Karpas-422 (cell line): ENCODE measurements at places on chromosomes 2 and 18.

- DNase-seq = no peak
- H3K4me1 ChIP-seq = peaks cover 38% of the 10 kb centered on the region
- H3K36me3 ChIP-seq = no peaks in the 10 kb centered on the region
- H3K27ac ChIP-seq = no peak overlapping the region
Measured at GRCh38 chr18:58669731-58670378, 1.4 kb upstream of the MALT1 start.

DNA sequence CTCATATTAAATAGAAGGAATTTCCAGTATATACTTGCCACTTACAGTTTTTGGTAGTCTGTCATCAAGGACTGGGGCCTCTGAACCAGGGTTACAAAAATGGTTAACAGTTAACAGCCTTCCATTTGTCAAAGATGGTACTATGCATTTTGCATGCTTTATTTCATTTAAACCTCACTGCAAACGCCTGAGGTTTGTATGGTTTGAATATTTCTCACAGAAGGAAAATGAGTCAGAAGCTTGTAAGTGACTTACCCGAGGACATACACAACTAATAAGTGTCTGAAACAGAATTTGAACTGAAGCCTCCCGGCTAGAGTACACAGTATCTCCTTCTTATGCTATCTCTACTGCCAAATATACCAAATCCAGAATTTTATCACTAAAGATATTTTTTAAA is 1593.5 kb upstream of the ACVR2A start:
- H3K27me3 ChIP-seq = no peaks in the 10 kb centered on the region
- no peak overlapping the region for H3K27ac ChIP-seq
- no peak for DNase-seq
- no peaks in the 10 kb centered on the region for H3K36me3 ChIP-seq
- H3K4me1 ChIP-seq = no peaks in the 10 kb centered on the region

DNA sequence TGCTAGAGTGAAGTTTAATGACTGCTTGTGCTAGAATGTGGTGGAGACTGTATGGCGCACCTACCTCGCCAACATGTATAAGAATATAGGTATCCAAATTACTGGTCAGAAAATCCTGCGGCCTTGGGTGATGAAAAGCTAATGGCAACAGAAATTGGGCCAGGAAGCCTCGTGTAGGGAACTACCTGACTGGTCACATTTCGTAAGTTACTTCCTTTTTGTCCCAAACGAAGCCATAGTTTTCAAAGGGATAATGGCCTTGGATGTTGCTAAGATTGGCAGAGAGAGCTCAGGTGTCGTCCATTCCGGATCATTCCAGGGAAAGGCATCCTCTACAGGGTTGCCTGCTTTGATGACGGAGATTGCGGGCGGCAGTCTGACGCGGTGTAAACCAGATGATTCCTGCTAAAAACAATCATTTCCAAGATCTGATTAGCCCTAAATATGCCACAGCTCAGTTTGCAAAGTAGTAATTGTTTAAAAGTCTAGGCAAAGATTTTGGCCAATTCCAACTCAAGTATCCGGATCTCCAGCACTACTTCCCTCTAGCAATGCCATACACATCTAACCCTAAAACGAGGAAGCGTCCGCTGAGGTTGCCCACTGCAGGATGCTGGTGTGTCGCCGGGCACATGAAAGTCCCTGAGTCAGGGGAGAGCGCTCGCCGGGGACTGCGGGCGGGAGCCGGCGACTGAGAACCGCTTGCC is 708 bp upstream of the MALT1 start:
- H3K27me3 ChIP-seq = 0 out of 2 replicates have a peak, but pooled peaks cover 4% of the 10 kb centered on the region
- no peak overlapping the region for H3K27ac ChIP-seq
- peaks cover 33% of the 10 kb centered on the region for H3K4me1 ChIP-seq
- H3K36me3 ChIP-seq = no peaks in the 10 kb centered on the region

DNA sequence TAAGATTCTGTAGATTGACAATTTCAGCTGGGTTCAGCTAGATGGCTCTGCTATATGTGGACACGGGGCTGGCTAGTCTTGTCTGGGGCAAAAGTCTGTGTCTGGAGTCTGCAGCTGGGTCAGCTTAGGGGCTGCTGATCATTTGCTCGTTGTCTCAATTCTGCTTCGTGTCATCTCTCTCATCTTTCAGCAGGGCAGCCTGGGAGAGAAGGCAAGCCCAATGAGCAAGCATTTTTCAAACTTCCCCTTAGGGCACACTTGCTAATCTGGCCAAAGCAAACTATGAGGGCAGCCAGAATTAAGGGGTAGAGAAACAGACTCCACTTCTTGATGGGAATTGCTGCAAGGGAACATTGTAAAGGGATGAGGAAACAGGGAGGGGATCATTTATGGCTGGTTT is 462.6 kb downstream of the SLC4A3 start:
- no peaks in the 10 kb centered on the region for H3K36me3 ChIP-seq
- H3K27me3 ChIP-seq = no peaks in the 10 kb centered on the region
- no peak overlapping the region for H3K4me3 ChIP-seq
- no peak overlapping the region for H3K27ac ChIP-seq

- no peak overlapping the region for H3K4me3 ChIP-seq
- H3K36me3 ChIP-seq = no peaks in the 10 kb centered on the region
- H3K4me1 ChIP-seq = no peaks in the 10 kb centered on the region
- no peaks in the 10 kb centered on the region for H3K27me3 ChIP-seq
- no peak for DNase-seq
Measured at GRCh38 chr2:200786423-200786822, 25.3 kb upstream of the BZW1 start.

GRCh38 chr18:25873833-25874232 is 216.6 kb downstream of the SS18 start:
- H3K27me3 ChIP-seq = no peaks in the 10 kb centered on the region
- no peaks in the 10 kb centered on the region for H3K36me3 ChIP-seq
- no peak overlapping the region for H3K27ac ChIP-seq
- H3K4me1 ChIP-seq = no peaks in the 10 kb centered on the region
- no peak overlapping the region for H3K4me3 ChIP-seq

DNA sequence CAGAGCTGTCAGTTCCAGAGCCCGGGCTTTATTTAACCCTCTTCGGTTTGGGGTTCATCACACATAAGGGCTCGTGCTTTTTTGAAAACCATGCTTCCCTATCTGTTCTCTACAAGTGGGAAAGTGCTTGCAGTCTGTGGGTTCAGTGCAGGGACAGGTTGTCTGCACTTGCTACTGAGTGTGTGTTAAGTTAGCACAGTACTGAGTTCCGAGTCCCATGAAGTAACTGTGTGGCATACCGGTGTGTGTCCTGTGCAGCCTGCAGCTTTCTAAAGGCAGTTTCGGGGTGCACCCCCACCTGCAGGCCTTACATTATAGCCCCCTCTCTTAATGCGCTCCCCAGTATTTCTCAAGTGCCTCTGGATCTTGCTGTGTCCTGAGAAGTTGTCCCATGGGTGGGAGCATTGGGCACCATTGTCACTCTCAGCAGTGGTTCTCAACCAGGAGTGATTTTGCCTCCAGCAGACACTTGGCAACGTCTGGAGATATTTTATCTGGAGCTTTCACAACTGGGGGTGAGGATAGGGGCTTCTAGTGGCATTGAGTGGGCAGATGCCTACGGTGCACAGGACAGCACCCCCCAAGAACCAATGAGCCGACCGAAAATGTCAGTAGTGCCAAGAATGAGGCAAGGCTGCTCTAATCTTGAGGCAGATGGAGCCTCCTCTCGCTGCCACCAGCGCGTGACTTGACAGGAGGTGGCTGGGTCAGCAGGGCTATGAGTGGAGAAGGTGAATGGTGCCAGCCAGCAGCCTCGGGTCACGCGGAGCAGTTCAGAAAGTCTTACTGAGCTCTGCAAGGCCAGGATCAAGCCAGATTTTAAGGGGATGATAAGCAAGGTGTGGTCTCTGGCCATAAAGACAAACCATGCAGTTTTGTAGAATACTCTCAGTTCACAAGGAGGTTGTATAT is 152.2 kb downstream of the SMAD7 start:
- peaks cover 14% of the 10 kb centered on the region for H3K4me1 ChIP-seq
- no peak overlapping the region for H3K4me3 ChIP-seq
- H3K36me3 ChIP-seq = no peaks in the 10 kb centered on the region
- no peak for DNase-seq
- 0 out of 2 replicates have a peak, but pooled peaks cover 2% of the 10 kb centered on the region for H3K27me3 ChIP-seq

GRCh38 chr2:63189026-63189425 is 138.4 kb downstream of the OTX1 start:
- no peaks in the 10 kb centered on the region for H3K27me3 ChIP-seq
- DNase-seq = peak; percentile 84
- no peaks in the 10 kb centered on the region for H3K4me1 ChIP-seq
- H3K36me3 ChIP-seq = no peaks in the 10 kb centered on the region

- H3K36me3 ChIP-seq = no peaks in the 10 kb centered on the region
- no peak overlapping the region for H3K4me3 ChIP-seq
- H3K27me3 ChIP-seq = no peaks in the 10 kb centered on the region
- DNase-seq = no peak
Measured at GRCh38 chr2:221034973-221035372, 537.1 kb downstream of the EPHA4 start.

DNA sequence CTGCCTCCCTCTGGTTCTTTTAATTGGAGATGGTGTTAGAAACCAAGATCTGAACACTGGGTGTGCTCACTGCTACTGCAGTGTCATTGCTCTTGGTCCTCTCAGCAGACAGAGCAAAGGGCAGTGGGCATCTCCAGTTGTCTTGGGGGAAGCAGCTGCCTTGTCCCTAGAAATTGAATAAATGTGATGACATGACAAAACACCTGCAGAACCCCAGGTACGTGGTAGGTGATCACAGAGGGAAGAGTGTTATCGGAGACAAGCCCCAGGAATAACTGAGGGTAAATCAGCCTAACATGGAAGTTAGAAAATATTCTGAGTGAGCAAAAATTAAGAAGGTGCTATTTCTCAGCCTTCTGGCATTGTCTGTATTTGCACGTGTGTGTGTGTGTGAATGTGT is 311.9 kb upstream of the HDAC4 start:
- H3K4me3 ChIP-seq = no peak overlapping the region
- DNase-seq = no peak
- H3K4me1 ChIP-seq = no peaks in the 10 kb centered on the region
- no peaks in the 10 kb centered on the region for H3K36me3 ChIP-seq
- H3K27me3 ChIP-seq = no peaks in the 10 kb centered on the region
- H3K27ac ChIP-seq = no peak overlapping the region

DNA sequence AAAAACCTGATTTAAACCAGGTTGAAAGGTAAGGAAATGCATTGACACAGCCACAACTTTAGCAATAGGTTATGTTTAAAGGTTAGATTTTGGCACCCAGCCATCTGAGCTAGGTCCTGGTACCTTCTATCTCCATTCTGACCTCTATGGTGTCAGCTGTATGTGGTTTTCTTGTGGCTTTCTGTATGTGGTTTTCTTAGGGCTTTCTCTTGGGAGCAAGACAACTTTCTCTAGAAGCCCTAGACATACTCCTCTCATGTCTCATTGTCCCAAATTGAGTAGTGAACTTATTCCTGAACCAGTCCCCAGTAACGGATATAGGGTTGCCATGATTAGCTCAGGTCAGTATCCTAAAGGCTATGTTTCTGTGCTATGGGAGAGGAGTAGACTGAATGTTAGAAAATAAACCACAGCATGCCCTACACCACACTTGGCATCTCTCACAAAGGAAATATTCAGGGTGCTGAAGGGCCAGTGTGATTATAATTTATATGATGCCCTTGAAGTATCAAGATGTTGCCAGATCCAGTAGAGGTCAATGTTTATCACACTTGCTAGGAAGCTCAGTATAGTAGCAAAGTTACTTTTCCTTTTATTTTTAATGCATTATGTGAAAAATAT is 176.1 kb downstream of the CAPN13 start:
- H3K4me3 ChIP-seq = no peak overlapping the region
- no peak overlapping the region for H3K27ac ChIP-seq
- peaks cover 8% of the 10 kb centered on the region; the same call in 1 of the 2 replicates for H3K4me1 ChIP-seq
- H3K27me3 ChIP-seq = no peaks in the 10 kb centered on the region
- no peak for DNase-seq
- no peaks in the 10 kb centered on the region for H3K36me3 ChIP-seq

- H3K4me3 ChIP-seq = no peak overlapping the region
- H3K36me3 ChIP-seq = no peaks in the 10 kb centered on the region
- DNase-seq = no peak
- no peak overlapping the region for H3K27ac ChIP-seq
- H3K4me1 ChIP-seq = no peaks in the 10 kb centered on the region
Measured at GRCh38 chr2:214217136-214217535, 193.7 kb upstream of the VWC2L start.

DNA sequence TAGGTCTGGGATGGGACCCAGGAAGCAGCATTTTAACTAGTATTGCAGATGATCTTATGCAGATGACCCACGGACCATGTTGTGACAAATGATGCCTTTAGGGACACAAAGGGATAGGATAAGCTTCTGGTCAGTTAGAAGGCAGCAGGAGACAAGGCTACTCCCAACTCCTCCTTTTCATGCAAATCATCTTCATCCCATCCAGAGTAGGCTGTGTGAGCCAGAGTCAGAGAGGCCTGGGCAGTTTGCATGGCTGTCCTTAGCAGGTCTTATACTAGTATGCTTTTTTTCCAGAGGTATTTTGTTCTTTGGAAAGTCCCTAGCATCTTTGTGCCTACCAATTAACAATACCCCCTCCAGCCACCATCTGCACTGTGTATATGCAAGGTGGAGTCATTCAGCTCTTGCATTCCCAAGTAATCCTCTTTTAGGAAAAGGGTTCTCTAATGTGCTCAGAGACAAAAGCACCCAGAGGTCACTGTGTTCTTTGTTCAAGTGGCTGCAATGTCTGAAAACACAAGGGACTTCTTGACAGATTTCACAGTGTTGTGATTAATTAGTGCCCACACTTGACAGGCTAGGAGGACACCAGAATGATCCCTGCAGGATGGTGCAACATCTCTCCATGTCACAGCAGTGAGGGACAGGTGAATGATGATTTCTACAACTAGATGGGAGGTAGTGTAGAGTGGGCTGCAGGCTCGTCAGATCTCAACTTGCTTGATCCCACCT is 225.8 kb downstream of the NCKAP5 start:
- H3K4me1 ChIP-seq = peaks cover 7% of the 10 kb centered on the region
- H3K36me3 ChIP-seq = no peaks in the 10 kb centered on the region
- no peak for DNase-seq
- H3K27ac ChIP-seq = no peak overlapping the region
- H3K4me3 ChIP-seq = no peak overlapping the region
- H3K27me3 ChIP-seq = no peaks in the 10 kb centered on the region

GRCh38 chr18:24019641-24020331 is 5.2 kb downstream of the TTC39C start:
- H3K27me3 ChIP-seq = no peaks in the 10 kb centered on the region
- no peak overlapping the region for H3K4me3 ChIP-seq

- no peak for DNase-seq
- H3K27me3 ChIP-seq = no peaks in the 10 kb centered on the region
- no peak overlapping the region for H3K4me3 ChIP-seq
- H3K4me1 ChIP-seq = no peaks in the 10 kb centered on the region
Measured at GRCh38 chr18:41870191-41870590, 84.8 kb upstream of the PIK3C3 start.

GRCh38 chr18:69411199-69411598 is 10.5 kb downstream of the DOK6 start:
- H3K4me3 ChIP-seq = no peak overlapping the region
- DNase-seq = no peak
- no peaks in the 10 kb centered on the region for H3K27me3 ChIP-seq

GRCh38 chr18:44849361-44849760 is 168.7 kb downstream of the SETBP1 start:
- no peak overlapping the region for H3K4me3 ChIP-seq
- DNase-seq = no peak
- H3K36me3 ChIP-seq = no peaks in the 10 kb centered on the region
- no peaks in the 10 kb centered on the region for H3K4me1 ChIP-seq

- H3K4me1 ChIP-seq = no peaks in the 10 kb centered on the region
- no peak for DNase-seq
- no peaks in the 10 kb centered on the region for H3K36me3 ChIP-seq
- no peaks in the 10 kb centered on the region for H3K27me3 ChIP-seq
Measured at GRCh38 chr2:114010001-114010400, 120.1 kb downstream of the ACTR3 start.
